ENCODE measurements at places on chromosomes 7 and 10.

GRCh38 chr10:71176661-71177060 is 35.7 kb upstream of the UNC5B start:
- no peak for DNase-seq

GRCh38 chr7:96244244-96244991 is 77.5 kb downstream of the SLC25A13 start:
- DNase-seq = no peak

DNA sequence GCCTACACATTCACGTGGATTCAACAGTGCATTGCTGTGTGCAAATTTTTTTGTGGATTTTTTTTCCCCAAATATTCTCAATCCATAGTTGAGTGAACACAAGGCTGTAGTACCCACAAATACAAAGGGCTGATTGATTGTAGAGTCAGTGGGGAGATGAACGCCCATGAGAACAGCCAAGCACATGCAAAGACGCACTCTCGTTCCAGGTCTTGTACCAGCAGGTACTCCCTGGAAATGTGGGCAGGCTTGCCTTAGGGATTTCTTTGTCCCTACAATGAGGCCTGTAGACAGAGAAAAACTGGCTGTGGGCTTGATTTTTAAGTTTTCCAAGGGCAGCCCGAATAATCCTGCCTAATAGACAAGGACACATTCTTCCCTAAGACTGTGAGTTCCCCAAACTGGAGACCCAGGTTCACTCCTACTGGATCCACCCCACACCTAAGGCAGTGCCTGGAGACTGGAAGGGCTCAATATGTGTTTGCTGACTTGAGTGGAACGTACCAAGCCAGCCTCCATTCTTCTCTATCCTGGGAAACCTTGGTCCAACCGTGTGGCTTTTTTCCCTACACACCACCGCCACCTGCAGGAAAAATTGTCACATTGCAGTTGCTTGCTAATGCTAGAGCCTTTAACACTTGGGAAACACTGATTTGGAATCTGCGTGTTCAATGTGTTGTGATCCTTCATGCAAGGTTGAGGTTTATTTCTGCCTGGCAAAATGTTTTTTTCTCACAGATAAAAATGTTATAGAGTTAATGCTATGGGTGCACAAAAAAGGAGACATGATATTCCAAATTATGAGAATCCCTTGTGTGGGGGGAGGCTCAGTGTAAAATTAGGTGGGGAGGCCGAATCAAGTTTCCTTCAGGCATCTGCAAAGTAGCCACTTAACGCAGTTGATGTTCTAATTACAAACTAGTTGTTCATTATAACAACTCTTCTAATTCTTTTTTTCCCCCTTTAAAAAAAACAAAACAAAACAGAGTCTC is 49.3 kb downstream of the PPP1R17 start:
- peak; percentile 87 for DNase-seq

GRCh38 chr7:46810986-46811385 is 770.9 kb downstream of the TNS3 start:
- no peak for DNase-seq

GRCh38 chr7:157032128-157032527 is 21.7 kb upstream of the MNX1 start:
- DNase-seq = no peak

DNA sequence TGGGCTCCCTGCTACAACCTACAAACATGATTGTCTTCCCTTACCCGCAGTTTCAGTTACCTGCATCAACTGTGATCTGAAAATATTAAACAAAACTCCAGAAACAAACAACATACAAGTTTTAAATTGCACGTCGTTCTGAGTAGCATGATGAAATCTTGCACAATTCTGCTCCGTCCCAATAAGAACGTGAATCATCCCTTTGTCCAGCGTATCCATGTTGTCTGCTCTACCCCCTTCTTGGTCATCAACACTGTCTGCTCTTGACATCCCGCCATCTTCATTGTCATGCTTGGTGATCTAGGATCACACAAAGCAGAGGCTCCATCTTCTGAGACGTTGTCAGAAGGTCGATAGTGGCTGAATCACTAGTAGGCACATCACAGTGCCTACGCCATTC is 53.9 kb downstream of the ACADSB start:
- DNase-seq = no peak

GRCh38 chr10:73229567-73229966 is 17.5 kb downstream of the DNAJC9 start:
- DNase-seq = no peak

DNA sequence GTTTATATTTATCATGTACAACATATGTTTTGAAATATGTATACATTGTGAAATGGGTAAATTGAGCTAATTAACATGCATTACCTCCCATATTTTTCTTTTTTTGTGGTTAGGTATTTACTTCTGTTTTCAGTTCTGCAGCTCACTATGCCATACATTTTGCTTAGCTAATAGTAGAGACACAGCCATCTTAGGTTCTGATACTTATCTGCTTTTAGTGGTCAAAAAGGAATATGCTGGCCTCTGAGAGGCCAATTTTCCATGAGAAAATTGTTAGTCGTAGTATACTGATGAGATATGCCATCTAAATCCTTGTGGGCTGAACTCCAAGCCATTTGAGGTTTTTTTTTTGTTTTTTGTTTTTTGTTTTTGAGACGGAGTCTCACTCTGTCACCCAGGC is 31.0 kb downstream of the SGPL1 start:
- DNase-seq = no peak

- DNase-seq = no peak
Measured at GRCh38 chr7:137975221-137975620, 26.7 kb downstream of the CREB3L2 start.

GRCh38 chr10:53045315-53045714 is 272.7 kb upstream of the MBL2 start:
- no peak for DNase-seq

- DNase-seq = no peak
Measured at GRCh38 chr7:85215098-85215497, 28.2 kb upstream of the SEMA3D start.

DNA sequence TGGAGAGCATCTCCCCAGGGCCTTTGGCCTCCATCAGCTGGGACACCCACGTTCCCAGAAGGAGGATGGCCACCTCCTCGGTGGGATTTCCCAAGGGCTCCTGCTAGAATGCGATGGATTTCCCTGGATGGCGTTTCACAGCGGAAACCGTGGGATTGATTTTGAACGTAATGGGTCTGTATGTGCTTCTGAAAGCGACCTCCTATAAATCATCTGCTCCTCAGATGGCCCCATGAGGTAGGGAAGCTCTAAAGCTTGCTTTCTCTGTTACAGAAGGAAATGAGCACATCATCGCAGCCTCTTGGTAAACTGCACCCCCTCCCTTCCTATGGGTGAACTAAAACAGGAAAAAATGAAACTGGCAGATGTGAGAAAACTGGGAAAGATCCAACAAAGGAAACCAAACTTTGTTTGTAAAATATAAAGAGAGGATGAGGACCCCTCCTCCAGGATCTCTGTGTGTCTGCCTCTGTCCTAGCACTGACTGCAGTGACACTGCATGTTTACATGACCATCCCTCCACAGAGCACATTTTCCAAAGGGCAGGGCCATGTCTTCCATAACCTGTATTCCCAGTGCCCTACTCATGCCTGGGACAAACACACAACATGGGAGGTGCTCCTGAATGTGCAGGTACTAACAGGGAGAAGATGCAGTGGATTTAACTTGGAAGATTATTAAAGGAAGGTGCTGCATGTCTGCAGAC is 57.6 kb downstream of the LYZL1 start:
- no peak for DNase-seq

GRCh38 chr10:7317786-7318446 is 92.9 kb downstream of the SFMBT2 start:
- no peak for DNase-seq

GRCh38 chr7:116269466-116269865 is 59.1 kb downstream of the TES start:
- no peak for DNase-seq

GRCh38 chr10:423178-423577 is 266.3 kb downstream of the DIP2C start:
- no peak for DNase-seq

DNA sequence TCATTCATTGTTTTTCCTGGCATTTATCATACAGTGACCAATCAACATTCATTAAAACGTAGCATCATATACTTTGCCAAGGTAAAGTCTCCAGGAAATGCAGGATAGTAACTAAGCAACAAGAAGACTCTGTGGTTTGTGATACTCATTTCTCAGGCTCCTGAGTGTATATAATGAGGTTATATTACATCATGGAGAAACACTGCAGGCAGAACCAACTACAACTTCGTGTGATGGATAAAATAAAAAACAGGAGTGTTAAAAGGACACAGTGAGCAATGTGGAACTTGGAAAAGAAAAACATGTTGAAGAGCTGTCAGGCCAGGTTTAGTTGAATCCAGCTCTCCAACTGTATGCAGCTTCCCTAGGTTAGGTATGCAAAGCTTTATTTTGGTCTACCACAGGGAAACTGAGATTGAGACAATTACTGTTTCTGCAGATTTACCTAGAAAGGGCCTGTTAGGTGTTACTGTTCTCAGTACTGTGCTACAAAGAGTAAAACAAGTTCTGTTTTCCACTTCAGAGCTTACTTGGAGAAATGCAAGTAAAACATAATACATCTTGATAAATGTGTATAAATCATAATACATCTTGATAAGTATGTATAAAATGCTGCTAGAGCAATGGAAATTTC is 7.8 kb upstream of the CCNY start:
- no peak for DNase-seq

DNA sequence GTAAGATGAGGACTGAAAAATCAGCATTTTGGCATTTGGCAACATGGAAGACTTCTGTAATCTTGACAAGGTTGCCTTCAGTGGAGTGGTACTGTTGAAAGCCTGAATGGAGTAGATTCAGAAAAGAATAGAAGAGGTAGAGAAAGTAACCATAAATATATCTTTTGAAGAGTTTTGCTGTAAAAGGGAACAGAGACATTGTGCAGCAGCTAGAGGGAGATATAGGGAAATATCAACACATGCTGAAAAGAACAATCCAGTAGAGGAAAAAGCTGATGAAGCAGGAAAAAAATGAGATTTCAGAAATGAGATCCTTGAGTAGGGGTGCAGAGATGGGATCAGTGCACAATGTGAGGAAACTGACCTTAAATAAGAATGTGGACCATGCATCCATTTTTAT is 60.0 kb downstream of the RAPGEF5 start:
- no peak for DNase-seq

DNA sequence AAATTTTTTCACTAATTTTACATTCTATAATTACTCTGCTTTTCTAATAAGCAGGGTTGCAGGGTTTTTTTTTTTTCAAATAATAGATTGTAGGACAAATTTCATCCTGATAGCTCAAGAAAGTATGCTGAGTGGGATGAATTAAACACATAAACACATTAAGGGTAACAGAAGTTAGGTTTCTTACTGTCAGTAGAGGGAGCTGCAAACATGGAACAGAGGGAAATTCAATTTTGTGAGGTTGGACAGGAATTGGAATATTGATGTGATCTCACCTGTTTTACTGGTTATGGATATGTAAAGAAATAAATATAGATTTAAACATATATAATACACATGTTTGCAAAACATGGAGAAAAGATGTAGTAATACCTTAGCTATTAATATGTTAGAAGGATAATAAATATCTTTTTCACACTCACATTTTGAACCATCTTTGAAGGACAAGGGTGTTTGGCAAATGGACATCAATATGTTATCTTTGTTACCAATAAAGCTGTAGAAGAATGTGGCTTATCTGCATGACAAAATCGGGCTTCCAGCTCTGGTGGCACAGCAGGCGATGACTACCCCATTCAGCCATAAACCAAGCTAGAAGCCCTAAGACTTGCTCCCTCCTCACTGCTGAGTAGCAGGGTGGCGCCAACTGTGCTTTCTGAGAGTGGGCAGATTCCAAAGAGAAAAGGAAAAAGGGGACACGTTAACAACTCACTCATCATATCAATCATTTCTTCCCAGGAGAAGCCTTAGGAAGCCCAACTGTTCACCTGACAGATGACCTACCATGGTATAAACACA is 1257.4 kb downstream of the GATA3 start:
- DNase-seq = no peak

DNA sequence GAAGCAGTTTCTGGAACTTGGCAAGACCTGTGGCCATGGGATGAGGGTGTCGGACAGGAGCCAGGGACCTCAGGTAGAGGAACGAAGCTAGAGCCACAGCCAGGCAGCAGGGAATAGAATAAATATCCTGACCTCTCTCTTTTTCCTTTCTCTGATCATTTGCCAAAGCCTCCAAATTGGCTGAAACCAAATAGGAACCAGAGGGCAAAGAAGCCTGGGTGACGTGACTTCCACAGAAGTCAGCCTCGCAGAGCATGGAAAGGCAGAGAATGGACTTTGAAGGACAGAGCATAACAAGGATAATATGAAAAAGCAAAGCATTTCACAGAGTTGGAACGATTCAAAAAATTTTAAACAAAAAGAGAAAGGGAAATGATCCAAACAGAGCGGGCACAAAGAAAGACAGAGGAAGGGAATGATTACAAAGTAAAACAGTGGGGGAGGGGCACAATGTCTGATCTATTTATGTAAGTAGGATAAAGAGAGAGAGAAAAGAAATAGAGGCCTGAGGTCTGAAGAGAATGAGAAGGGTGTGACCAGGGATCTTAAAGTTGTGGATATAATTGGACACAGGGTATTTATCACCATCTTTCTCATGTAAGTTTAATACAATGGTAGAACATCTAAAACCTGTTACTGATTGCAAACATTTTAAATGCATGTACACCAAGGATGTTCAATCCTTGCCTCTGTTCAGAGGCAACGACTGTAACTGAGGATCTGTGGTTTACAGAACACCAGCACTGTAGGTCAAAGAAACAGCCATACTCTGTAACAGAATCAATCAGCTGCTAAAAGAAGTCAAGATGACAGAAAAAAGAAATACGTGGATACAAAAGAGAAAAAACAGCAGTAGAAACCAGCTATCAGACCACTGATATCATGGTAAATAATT is 4.5 kb upstream of the ZEB1 start:
- DNase-seq = no peak
